ENCODE measurements at places on chromosomes 13 and 19. TPM values are rescaled to one million over a fixed set of nuclear protein-coding genes. Genes with fewer than 3 reads are reported as not detected.

Gene ADGRE3
- total RNA-seq: not detected

Gene MBD3L3
- total RNA-seq: not detected

GRCh38 chr19:31160336-31160926 is 188.8 kb downstream of the TSHZ3 start:
- no peak for DNase-seq

DNA sequence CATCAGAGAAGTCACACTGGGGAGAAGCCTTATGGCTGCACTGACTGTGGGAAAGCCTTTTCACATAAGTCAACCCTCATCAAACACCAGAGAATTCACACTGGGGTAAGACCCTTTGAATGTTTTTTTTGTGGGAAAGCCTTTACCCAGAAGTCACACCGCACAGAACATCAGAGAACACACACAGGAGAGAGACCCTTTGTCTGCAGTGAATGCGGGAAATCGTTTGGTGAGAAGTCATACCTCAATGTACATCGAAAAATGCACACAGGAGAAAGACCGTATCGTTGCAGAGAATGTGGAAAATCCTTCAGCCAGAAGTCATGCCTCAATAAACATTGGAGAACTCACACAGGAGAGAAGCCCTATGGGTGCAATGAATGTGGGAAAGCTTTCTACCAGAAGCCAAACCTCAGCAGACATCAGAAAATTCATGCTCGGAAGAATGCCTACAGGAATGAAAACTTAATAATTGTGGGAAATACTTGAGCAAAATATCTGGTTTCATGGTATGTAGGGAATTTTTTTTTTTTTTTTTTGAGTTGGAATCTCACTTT is 30.7 kb downstream of the ZNF793 start:
- DNase-seq: no peak

DNA sequence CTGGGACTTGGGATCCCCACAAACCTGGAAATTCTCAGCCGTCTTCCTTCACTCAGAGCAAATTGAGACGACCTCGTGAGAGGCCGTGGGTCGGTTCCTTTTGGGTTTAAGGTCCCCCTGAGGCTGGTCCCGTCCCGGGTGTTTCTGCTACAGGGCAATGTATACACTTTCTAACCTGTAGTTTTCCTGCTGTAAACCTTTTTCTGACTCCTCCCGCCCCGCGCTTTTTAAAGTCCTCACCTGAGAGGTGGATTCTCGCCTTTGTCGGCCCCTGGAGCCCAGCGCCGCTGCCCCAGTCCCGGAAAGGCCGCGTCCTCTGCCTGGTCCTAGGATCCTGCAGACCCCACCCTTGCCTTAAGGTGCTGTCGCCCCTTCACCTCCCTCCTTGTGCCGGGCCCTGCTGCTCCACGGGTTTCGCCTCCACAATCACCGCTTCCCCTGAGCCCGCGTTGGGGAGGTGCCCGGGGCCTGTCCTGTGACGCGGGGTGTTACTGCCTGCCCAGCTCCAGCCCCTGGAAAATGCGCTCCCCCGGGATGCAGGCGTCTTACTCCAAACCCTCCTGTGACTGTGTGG is 391 bp downstream of the ZNF761 start:
- DNase-seq: no peak

DNA sequence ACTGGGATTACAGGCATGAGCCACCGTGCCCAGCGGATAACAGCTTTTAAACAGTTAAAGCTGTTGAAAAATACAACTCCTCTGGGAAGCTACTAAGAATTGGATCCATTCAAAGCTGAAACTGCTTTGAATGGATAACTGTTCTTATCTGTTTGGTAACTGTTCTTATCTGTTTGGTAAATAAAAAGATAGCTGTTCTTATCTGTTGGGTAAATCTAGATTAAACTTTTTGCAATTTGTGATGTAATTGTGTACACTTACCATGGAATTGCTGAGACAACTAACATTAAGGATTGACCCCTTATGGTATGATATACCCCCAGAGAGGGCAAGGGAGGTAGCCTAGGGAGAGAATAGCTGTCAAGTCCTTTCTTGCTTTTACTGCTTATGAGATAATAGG is 27.9 kb upstream of the SPART start:
- DNase-seq: no peak

GRCh38 chr13:96090240-96091101 is 564 bp downstream of the HS6ST3 start:
- no peak for DNase-seq

DNA sequence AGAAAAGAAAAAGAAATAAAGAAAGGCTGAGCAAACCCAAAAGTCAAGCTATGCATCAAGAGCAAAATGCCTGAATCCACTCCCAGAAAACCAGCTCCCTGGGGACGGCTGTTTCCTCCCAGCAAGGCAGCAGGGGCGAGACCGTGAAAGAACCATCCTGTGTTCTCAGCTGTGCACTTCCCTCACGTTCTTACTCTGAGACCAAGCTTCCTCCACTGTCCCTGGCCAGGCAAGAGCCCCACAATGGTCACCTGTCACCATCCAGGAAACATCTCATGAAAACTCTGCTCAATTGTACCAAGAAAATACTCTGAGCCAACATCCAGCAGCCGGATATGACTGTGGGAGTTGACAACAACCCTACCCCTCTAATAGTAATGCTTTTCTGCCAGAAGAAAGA is 22.9 kb downstream of the RAB20 start:
- DNase-seq: no peak
